ENCODE measurements at places on chromosomes 2 and 18.
A peak's percentile ranks its signal among the peaks of the same experiment; 100 is the strongest.

DNA sequence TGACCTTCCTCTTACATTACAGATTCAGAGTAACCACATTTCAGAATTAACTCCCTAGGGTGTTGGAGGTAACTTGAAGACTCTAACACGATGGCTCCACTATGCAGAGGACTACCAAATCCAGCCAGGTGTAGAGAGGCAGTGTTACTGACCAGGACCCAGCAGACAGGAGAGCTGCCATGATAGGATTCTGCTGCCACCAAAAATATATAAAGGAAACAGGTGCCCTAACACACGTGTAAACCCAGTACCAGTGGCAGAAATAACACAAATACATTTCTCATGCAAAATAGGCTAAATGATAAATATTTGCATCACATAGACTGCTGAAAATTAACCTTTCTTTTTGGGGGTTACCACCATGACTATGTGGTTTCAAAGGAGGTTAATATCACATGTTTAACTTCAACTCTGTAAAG lies 7.0 kb downstream of the ZBTB14 start:
- no peak for DNase-seq

GRCh38 chr2:69225933-69226332 lies 161.1 kb downstream of the GFPT1 start:
- DNase-seq: no peak

DNA sequence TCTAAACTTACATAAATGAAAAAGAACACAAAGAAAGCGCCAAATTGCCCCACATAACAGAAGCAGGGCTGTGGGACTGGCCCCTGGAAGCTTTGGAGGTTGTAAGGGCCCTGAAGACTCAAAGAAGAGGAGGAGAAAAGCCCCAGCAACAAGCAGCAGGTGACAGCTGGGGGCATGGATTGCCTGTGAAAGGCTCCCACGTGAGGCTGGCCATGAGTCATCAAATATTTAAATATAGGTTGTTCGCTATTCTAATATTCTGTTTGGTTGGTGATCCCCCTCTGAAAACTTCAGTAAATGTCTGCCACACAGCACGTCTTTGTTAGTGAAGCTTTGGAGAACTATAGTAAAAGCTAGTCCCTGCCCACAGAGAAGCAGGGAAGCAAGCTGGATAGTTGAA lies 132.4 kb downstream of the MREG start:
- DNase-seq: no peak

DNA sequence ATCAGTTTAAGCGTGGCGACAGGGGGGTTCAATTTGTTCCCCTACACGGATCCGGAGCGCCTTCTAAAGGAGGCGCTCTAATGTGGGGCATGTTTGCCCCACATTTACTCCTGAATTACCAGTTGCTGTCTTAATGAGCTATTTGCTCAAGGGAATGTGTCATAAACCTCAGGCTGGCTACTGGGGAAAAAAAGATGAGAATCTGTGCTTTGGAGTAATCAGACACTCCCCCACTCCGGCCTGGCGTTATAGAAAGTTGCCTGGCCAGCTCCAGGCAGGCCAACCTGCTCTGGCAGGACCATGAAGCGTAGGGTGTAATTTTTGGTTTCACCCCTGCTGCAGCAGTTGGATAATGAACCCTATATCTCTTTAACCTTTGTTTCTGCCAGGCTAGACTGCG lies 31.0 kb upstream of the MAP3K20 start:
- no peak for DNase-seq

- DNase-seq: no peak
These were observed 237.4 kb downstream of the CAMKMT start for GRCh38 chr2:44599130-44599529.

DNA sequence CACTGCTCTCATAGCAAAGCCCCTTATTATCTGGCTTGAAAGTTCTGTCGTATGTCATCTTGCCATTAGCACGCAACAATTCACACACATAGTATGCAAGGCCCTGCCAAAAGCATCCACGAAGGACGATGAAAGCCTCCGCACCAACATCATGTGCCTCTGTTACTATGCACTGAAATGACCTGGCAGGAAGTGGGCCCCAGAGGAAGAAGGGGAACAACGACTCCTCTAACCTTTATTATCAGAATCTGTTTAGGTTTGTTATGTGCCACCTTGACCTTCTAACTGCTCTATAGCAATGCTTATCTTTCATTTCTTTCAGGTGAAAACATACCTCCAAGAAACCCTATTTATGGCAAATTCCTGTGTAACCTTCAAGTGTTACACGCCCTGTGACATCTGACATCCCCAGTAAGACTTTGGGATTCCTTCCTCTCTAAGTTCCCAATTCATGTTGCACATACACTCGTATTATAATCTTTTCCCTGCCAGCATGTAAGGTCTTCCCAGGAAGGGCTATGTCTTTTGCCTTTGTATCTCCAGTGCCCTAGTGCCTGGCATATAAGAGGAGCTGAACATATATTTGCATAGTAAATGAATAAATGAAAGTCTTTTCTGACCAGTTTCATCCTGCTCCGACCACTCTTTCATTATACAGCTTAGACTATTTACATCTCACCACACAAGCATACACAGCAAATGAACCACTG lies 7.0 kb upstream of the NDUFV2 start:
- no peak for DNase-seq

- peak; percentile 36 for DNase-seq
These were observed 118.6 kb upstream of the EML6 start for GRCh38 chr2:54604871-54605270.

DNA sequence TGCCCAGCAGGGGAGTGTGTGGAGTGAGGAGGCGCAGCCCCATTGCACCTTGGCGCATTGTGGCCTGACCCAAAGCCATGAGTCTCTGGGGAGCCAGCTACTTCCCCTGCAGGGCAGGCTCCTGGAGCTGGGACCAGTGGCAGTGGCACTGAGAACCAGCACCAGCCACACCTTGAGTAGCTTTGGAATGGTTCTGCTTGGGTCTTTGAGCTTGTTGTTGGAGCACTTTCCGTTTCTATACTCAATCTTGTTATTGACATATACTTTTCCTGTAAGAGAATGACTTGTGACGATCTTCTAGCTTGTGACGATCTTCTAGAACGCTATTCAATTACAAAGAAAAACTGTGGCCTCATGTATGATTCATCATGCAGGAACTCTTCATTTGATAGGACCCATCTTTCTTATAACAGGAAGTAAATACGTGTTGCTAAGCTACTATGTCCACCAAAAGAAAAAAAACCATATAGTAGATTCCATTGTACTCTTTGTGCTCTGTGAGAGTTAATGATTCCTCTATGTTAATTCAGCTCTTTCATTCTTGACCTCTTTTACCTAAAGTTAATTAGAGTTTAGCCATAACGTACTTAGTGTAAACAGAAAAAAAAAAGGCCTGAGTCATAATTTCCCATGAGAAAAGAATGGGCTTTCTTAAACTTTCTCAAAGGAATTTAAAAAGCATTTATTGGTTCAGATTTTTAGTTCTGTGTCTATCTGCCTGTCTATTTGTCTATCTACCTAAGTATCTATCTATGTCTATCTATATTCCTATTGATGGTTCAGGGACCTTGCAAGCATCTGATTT lies 113.1 kb downstream of the GATA6 start:
- DNase-seq: no peak

GRCh38 chr2:115649731-115650130 lies 1207.3 kb downstream of the DPP10 start:
- no peak for DNase-seq

- DNase-seq: peak; percentile 81
These were observed 549.4 kb upstream of the SALL3 start for GRCh38 chr18:78430131-78430758.

DNA sequence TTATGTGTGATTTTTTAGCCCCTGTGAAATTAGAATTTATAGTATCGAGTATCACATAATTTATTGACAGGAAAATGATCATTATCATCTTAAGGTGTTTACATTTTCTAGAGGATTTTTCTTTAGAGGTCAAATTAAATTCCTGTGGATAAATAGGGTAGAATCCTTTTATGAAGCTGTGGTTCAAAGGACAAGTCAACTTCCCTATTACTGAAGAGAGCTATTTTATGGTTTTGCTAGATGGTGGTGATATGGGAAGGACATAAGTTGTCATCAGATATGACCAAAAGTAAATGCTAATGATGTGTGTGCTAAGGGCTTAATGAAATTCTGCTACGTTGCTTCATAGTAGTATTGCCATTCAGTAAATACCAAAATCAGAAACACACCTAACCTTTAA lies 80.1 kb downstream of the EML4 start:
- no peak for DNase-seq

DNA sequence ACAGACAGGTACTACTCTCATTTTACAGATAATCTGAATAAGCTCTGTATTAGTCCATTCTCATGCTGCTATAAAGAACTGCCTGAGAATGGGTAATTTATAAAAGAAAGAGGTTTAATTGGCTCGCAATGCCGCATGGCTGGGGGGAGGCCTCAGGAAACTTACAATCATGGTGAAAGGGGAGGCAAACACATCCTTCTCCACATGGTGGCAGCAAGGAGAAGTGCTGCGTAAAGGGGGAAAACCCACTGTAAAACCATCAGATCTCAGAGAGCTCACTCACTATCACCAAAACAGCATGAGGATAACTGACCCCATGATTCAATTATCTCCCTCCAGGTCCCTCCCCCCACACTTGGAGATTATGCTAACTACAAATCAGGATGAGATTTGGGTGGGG lies 254.4 kb downstream of the KCNE4 start:
- no peak for DNase-seq

DNA sequence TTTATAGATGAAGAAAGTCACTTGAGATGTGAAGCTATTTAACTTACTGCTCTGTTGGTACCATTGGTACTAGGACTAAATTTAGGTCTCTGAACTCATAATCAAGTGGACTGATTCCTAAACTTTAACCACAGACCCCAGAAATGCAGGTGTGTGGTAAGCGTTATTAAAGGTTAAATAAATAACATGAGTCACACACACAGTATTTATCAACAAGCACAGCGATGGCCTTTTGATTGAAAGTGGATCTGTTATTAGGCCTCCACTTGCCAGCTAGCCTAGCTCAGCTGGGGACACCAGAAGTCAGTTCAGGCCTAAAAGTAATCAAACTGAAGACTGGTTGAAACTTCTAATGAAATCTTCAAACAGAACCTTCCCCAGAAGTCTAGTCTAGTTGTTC lies 161.3 kb upstream of the DPP10 start:
- no peak for DNase-seq

DNA sequence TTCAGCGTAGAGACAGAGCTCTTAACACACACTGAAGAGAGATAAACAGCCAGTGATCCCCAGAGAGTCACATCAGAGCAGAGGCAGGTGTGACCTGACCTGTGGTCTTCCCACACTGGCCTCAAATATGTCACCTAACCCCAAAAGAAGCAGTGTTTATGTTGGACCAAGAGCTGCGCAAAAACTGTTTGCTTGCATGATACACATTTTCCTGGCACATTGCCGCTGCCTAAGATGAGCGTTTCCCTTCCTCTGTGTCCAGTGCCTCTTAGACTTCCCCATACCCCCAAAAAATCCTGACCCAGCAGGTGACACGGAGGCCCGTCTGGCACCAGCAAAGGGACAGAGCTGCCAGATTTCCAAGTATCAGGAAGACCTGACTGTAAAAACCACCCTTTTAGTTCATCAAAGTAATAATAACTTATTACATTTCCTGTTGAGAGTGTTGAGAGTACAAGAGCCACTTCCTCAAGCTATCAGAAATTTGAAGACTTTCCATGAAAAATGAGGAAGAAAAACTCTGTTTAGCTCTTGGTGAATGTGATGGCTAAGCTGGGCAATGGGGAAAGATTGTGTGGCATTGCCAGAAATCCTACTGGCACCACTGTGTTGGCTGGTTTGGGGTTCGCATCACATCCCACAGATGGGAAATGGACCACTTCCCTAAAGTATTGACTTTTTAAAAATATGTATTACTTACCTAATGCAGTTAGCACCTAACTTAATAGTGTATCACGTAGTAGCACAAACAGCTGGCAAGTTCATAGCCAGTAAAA lies 6.7 kb downstream of the TNFRSF11A start:
- DNase-seq: no peak

GRCh38 chr2:102082571-102083392 lies 59.8 kb upstream of the IL1R1 start:
- DNase-seq: no peak

- DNase-seq: no peak
These were observed 862.3 kb downstream of the SUCLG1 start for GRCh38 chr2:83596592-83597282.

- no peak for DNase-seq
These were observed 13.0 kb downstream of the DTNA start for GRCh38 chr18:34723143-34723542.

DNA sequence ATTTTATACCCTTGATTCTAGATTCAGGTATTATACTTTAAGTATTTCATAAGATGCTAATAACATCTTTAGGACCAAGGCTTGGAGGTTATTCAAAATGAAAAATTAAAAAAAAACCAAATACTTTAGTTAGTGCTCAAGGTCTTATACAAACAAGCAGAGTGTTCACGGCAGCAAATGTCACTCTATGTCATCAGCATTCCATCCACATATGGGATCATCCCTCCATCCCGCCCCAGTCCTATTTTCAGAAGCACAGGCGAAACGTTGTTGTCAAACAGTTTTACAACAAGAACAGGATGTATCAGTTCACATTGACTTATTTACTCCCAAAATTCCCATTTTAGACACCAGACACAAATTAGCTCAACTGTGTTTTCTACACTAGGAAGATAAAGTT lies 83.7 kb downstream of the DSEL start:
- no peak for DNase-seq

DNA sequence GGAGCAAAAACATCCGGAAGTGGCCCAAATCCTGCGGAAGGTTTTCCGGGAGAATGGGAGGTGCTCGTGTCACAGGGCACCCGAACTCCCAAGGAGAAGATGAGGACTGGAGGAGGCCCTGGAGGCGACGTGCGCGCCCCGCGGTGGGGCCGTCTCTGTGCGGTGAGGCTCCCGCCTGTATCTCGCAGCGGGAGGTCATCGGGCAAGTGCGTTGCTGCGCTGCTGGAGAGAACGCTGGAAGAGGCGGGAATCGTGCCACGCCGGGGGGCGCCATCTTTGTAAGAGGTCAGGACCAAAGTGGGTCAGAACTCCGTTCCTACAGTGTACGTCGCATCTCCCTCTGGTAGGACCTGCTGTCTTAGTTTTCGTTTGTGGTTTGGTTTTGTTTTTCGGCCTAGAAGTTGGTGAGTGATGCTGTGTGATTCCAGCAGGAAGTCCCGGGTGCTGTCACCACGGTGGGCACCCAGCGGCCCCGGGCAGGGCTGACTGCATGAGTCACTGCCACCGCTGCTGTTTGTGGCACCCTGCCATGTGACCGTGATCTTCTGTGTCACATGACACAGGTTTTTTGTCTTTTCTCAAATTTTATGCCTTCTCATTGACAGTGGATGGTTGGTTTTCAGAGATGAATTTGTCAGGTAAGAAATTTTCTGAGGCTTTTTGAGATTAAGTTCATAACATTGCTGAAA lies 21.5 kb upstream of the ATP9B start:
- DNase-seq: no peak

DNA sequence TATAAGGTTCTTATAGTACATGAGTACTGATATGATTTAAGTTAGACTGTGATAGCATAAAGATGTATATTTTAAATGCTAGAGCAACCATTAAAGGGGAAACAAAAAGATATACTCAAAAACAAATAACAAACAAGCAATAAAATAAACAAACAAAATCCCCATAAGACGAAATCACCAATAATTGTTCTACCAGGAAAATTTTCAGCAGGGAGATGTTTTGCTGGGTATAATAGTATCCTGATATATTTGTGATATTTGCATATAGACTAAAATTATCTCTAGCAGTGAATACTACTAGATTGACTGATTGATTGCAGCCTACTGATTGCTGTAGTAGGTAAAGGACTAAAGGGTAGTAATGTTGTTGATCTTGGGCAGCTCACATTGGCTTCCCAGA lies 177.4 kb downstream of the TMEM182 start:
- no peak for DNase-seq

- no peak for DNase-seq
These were observed 26.8 kb upstream of the SLC9A2 start for GRCh38 chr2:102592601-102593000.

GRCh38 chr18:64175432-64175831 lies 26.5 kb upstream of the LINC00305 start:
- no peak for DNase-seq

Data from brain (organoid and tissue), 16 donors.